Activated naive CD4-positive, alpha-beta T cell treated with anti-CD3 and anti-CD28 coated beads, Interleukin-2, amount 50 U/mL, for 72 hours (primary cell): ENCODE measurements at places on chromosomes 3 and 15. TPM values are rescaled to one million over a fixed set of nuclear protein-coding genes. Genes with fewer than 3 reads are reported as not detected.

Gene PLA2G4D
- total RNA-seq: not detected

DNA sequence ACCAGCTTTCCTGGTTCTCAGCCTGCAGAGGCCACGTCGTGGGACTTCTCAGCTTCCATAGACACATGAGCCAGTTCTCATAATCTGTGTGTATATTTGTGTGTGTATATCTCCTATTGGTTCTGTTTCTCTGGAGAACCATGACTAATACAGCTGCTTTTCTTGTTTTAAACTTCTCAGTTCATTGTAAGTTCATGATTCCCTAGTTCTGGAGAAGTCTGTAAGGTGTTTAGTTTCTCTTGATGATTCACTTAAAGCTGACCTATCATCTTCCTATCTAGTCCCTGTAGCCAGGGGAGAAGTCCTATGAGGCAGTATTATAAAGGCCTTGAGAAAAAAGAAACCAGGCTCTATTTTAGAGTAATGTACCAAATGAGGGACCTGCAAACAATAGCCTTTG is 147.7 kb downstream of the RYR3 start:
- DNase-seq: no peak

GRCh38 chr3:31534065-31534425 is 1.3 kb downstream of the STT3B start:
- DNase-seq: no peak

DNA sequence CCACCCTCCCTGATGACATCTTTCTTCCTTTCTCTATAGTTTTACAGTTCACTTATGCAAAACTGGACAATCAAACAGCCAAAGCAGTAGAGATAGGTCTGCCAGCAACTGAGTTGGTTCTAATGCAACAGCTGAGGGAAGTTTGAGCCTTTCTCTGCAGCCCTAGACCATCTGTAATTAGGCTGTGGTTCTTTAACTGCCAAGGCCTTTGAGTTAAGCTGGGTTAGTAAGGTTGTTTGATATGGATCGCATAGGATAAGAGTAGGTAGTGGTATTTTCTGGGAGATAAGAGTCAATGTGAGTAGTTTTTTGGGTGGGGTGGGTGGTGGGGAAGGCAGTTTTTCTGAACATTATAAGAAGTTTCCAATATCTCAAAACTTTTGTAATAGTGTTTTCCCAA is 3.0 kb downstream of the RPL39L start:
- no peak for DNase-seq

DNA sequence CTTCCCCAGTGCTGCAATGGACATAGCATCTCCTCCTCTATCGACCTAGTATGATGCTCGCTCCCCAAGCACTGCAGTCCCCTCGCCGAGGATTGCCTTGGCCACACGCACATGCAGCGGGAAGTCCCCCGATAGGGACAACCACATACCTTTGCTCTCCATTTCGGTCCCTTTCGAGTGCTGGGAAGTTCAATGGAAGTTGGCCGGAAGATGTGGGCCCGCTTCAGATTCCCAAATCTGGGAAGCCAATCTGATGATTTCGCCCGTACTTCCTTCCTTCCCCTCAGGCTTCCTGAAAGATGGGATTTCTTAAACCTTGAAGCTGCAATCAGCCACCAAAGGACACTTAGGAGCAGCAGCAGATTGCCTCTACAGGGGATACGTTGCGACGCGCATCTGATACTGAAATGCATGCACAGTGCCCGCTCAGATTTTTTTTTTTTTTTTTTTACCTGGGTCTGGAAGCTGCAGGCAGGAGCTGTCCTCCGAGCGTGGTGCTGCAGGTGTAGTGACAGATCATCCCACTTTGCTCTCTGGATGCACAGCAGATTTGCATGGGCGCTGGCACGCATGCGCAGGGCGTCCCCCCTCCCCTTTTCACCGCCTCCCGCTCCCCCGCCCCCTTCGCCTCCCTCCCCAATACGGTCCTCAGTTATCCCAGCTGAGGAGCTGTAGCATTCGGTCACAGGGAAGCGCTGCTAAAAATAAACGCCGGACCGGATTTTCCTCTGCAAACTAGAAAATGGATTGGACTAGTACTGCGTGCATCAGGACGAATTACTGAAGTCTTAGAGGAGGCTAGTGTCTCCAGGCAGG is at the start of gene FGF12:
Gene FGF12, minus strand, starts transcription at position 510 of the 816 bp plus-strand sequence.
- DNase-seq: peak; percentile 2

GRCh38 chr3:177754508-177754921 is 557.2 kb upstream of the TBL1XR1 start:
- DNase-seq: no peak

DNA sequence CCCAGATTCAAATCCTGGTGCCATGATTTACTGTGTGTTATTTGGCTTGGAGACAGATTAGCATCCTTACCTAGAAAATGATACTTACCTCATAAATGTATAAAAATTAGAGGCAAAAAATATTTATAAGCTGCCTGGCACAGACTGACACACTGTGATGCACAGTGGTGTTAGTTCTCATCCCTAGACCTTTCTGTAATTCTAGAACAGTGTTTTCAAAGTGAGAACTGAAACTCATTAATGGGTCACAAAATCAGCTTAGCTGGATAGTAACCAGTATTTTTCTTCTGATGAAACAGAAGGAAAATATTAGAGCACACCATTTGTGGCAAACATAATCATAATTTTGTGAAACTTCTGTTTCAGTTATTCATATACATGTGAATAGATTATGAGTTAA is 17.9 kb upstream of the MTHFS start:
- DNase-seq: no peak
